Aorta (tissue), 5 donors: ENCODE measurements at places on chromosomes 7 and 10. TPM values are rescaled to one million over a fixed set of nuclear protein-coding genes. Genes with fewer than 3 reads are reported as not detected.

The MOGAT3 gene
- not detected for polyA plus RNA-seq

- peak; percentile 72 for DNase-seq
These were observed 41.3 kb downstream of the LDB3 start for GRCh38 chr10:86709396-86710185.

DNA sequence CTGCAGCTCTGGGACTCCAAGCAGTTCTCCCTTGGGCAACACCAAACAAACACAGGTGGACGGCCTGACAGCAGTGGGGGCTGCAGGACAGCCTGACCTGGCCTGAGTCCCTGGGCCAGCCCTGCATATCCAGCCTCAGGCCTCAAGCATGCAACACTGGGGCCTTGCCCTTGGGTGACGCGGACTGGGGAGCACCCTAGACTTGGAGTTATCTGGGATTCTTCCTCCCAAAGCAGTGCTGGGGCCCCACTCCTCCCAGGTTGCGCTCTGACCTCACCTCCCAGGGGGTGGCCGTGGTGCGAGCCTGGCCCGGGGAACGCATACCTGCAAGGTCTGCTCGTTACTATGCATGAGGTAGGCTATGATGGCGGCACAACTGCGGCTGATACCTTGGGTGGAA, 6.2 kb upstream of the TMEM120A start:
- DNase-seq: no peak

DNA sequence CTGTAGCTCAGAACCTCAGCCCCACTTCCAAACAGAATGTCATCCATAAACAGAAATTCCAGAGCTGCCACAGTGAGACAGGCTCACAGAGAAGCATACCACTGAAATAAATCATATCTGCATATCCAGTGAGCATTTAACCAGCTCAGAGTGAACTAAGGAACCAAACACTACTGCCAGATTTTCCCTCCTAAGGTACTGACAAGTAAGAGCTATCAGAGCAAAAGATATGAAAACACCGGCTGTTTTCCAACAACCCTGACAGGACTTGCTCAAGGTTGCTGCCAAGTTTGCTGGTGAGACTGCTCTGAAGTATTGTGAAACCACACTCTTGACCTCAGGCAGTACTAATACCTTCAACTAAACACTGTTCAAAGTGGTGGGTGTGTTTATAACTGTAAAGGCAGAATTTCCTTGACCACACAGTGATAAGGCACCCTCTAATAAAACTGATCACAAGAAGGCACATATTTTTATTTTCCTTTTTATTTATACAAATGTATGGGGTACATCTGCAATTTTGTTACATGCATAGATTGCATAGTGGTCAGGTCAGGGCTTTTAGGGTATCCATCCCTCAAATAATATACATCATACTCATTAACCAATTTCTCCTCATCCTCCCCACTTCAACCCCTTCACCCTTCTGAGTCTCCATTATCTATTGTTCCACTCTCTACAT, 18.3 kb downstream of the SGMS1 start:
- DNase-seq: no peak

GRCh38 chr10:31142026-31142425, 110.4 kb upstream of the ZNF438 start:
- DNase-seq: no peak
